Right lobe of liver (tissue), 6 donors: ENCODE measurements at places on chromosomes 11 and 22. TPM values are rescaled to one million over a fixed set of nuclear protein-coding genes. Genes with fewer than 3 reads are reported as not detected.

The WNT7B gene
- 0.10 TPM for total RNA-seq

The P2RX6 gene
- total RNA-seq: not detected

The IGSF22 gene
- total RNA-seq: 0.32 TPM

The GLYAT gene
- 246 TPM for total RNA-seq

DNA sequence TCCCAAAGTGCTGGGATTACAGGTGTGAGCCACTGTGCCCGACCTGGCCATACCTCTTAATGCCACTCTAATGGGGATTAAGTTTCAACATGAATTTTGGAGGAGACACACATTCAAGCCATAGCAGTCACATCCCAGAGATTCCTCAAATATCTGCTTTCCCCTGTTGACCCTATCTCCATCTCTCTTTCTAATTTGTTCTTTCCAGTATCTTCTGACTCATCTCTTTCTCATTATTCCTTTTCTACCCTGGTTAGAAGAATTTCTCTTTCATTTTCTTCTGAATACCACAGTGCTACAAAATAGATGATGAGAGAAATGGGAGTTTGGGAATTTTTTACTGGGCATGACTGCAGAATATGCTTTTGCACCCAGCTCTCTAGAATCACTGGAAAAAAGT is 5.1 kb downstream of the OR10V1 start:
- H3K4me3 ChIP-seq: no peak overlapping the region
- H3K36me3 ChIP-seq: no peaks in the 10 kb centered on the region
- no peaks in the 10 kb centered on the region for H3K27me3 ChIP-seq
- no peak for DNase-seq

DNA sequence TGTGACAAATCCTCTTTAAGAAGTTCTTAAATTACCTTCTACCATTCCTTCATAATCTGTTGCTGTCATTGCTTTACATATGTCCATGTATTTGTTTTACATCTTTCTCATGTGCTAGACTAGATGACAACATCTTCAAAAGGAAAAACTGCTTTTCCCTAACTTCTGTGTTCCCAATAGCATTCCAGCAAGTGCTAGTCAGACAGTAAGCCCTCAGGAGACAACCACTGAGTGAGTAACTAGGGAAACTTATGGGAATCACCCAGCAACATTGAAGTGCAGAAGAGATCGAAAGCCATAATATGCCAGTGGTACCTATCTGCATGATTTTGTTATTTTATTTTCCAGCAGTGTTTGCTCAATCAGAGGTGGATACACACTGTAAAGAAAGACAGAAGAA is 889.7 kb upstream of the API5 start:
- no peak overlapping the region for H3K4me3 ChIP-seq
- no peaks in the 10 kb centered on the region for H3K4me1 ChIP-seq

DNA sequence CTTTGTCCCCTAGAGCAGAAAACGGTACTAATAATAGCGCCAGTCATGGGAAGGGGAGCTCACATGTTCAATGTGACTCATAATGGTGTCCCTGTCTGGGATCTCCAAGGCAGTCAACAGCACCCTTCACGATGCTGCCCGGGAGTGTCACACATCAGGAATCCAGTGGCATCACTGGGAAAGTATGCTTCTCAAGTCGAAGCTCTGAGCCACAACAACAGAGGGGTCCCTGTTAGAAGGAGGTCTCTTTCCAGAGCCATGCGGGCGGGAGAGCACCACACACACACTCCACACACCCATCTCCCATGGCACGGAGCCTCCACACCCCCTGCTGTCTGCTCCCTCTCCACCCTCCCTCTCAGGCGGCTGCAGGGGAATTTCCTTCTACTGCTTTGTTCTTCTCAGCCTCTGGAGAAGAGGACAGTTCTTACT is 119.7 kb downstream of the ETS1 start:
- no peak for DNase-seq
- H3K4me1 ChIP-seq: no peaks in the 10 kb centered on the region
- peak overlapping the region; percentile 69 for H3K27ac ChIP-seq
- H3K27me3 ChIP-seq: no peaks in the 10 kb centered on the region
- no peak overlapping the region for H3K4me3 ChIP-seq
